ENCODE measurements at places on chromosomes 7 and 10.

GRCh38 chr10:43681220-43681619 is 32.5 kb upstream of the ZNF32 start:
- DNase-seq, result no peak

DNA sequence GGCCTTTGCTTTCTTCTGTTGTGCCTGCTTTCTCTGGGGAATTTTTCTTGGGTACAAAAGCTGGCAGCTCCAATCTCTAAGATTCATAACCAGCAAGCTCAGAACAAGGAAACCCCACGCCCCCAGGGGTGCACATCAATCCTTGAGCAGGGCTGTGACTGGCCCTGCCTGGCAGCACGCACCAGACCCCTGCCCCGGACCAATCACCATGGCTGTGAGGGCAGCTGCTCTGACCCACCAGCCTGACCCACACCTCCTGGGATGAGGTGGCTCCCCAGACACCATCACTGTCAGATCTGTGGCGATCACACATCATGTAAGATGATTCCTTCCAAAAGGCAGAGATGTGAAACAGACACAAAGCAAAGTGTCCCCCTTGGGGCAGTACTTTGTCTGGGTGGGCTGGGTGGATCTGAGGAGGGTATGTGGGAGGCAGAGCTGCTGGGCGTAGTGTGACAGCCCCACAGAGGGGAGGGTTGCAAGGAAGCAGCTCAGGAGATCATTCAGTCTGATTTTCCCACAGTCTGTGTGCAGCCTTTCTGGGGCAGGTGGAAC is 175.5 kb upstream of the SHH start:
- DNase-seq, result no peak

DNA sequence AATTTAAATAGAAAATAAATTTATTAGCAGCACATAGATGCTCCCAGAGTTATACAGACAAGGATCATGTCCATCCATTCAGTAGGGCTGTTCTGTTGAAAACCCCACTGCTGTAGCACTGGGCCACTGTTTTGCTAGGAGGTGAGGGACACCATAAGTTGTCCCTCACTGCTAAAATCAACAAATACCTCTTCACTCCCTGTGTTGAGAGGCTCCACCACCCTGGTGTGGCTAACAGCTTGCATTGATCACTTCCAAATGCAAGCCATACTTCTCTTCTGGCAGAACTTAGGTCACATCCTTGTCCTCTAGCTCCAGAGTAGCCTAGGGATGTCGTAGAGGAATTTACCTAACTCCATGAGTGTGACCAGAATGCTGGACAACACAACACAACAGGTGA is 55.4 kb downstream of the MDFIC start:
- no peak for DNase-seq

DNA sequence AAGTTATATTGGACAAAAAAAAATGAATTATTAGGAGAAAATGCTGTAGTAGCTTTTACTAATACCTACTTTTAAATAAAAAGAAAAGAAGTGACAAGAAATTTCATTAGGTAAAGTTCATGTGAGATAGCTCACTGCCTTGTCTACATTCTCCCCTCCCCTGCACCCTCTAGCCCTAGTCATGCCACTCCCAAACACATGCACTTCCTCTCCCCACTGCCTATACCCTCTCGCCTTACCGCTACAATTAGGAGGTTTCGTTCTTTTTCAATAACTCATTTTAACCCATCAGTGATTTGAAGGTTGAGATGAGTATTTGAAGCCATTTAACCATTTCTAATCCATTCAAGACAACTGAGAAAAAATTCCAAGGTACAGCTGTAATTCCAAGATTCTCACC is 75.3 kb downstream of the HIBADH start:
- DNase-seq, result no peak

DNA sequence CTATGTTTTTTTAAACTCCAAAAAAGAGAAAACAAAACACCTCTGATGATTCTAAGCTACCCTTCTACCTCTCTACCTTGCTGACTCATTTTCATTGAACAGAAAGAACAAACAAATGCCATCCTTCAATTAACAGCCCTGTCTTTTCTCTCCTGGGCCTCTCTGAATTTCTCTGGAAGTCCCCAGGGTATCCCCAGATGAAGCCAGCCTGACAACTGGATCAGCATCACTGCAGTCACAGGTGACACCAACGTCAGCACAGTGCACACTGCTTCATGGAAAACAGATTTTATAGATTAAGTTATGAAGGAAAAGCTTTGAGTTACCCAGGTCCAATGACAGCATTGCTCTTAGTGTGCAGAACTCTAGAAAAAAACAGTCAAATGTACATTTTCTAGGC is 5.7 kb downstream of the HUS1 start:
- DNase-seq, result no peak

GRCh38 chr7:47211519-47211973 is 370.4 kb downstream of the TNS3 start:
- no peak for DNase-seq

DNA sequence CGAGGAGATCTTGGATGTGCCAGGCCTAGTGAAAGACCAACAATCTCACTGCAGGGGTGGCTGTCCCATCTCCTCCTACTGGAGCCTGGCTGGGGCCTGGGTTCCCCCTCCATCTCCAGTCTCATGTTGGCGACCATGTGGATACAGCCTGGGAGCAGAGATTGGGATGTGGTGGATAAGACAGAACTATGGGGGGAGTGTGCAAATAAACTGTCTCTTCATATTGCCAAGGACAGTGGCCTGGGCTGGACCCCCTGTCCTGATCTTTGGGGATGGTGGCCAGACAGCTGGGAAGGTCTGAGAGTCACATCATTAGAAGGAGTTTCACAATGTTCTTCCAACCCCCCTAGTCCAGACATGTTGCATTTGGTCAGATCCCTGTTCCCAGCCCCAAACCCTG is 5.8 kb upstream of the MINDY4 start:
- DNase-seq, result no peak

- no peak for DNase-seq
These were observed 151.3 kb downstream of the HGF start for GRCh38 chr7:81618396-81619014.

- no peak for DNase-seq
These were observed 216.8 kb downstream of the SNX10 start for GRCh38 chr7:26508481-26508880.

DNA sequence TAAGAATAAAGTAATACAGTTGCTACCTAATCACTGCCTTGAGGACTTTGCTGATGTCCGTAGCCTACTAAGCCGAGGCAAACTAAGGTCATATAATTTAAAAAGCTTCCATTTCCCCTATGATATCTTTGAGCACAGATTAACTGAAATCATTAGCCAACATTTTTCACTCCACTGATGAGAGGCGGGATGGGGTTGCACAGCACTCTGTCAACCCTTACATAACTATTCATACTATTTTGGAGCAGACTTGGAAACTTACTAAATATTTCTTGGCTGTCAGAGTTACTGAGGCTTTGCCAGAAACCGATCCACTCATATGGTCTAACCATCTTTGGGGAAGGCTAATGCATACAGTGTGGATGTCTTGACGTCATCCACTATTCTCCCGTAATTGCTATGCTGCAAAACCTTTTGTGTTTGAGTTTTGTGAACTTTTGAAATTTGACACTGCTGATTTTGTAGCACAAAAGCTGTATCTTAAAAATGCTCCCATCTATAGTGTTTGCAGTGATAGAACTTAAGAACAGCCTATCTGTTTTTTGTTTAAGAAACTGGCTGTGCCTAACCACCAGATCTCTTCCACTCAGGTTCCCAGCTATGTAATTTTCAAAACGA is 248.7 kb downstream of the TSPAN12 start:
- DNase-seq, result no peak

DNA sequence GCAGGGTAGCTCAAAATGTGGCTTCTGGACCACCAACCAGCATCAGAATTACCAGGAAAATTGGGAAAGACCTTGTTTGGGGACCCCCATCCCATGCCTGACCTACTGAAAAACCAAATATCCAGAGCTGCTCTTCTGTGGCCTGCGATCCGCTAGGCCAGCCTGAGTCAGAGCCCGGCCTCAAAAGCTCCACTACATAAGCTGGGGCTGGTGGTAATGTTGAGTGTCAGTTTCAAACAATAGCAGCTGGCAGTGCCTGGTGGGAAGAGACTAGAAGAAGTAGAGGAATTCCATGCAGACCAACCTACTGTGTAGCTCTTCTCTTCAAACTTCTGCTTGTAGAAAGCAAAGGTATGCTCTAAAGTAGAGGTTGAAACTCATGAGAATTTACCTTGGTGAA is 52.0 kb downstream of the KLRG2 start:
- no peak for DNase-seq

- no peak for DNase-seq
These were observed 304.6 kb downstream of the KLF6 start for GRCh38 chr10:3480281-3480989.

DNA sequence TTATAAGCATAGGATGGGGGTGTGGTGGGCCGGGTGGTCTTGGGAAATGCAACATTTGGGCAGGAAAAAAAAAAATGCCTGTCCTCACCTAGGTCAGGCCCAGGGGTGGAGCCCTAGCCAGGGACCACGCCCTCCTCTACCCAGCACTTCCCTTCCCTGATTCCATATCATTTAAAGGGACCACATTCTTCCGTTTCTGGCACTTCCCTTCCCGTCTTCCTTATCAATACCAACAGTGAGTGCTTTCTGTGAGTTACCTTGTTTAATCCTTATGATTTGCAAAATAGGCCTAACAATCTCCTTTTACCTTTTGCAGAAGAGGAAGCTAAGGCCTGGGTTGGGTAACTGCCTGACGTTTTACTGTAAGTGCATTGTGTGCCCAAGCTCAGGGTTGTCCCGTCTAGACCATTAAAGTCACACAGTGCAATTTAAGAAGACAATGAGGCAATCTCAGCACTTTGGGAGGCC is 16.7 kb upstream of the C10orf95 start:
- no peak for DNase-seq

DNA sequence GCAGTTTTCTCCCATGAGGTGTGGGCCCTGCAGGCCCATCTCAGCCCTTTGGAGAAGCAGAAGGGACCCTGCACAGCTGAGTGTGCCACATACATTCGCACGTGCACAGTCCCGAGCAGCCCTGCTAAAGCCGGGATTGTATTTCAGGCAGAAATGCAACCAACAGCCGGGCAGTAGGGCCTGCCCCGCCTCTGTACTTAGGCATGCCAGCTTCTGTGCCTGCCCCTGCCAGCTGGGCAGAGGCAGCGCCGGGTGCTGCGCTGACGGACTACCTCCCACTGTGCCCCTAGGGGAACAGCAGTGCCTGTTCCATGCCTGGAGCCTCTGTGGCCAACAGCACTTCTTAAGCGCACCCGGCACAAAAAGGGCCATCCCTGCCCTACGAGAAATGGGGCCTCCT is 170.3 kb downstream of the NEURL1 start:
- DNase-seq, result no peak

- DNase-seq, result no peak
These were observed 194.4 kb downstream of the RELN start for GRCh38 chr7:103795107-103795506.

DNA sequence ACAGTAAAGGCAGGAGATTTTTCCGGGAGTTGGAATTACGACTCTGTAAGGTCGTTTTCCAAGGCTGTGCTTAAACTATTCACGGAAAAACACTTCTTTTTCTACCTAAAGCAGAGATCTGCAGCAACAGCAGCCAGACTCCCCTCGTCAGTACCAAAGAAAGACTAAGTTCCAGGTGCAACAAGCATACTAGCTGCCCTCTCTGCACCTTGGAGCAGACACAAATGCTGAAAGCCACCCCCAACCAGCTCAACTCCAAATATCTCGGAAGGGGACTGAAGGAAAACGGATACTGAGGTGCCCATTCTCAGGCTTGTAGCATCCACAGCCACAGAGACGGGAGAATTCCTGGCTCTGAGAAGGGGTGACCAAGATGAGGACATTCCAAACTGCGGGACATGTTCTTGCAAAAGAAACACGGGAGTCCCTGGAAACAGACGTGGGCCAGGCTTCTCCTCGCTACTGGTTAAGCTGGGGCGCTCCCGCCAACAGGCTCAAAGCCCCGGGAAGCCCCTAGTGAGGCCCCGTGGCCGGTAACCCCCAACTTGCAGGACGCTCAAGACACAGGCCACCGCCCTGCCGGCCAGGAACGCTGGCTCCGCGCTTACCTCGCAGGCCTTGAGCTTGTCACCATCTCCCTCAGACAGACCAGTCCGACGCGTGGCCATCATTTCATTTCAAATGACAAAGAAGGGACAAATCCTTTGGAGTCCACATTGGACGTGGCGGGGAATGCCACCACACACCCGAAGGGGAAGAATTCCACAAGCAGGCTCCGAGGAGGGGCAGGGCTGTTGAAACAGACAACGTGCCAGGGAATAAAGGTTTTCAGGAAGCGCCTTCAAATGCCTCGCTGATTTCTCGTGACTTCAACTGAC is 2.2 kb downstream of the ARHGAP21 start:
- DNase-seq, result no peak

DNA sequence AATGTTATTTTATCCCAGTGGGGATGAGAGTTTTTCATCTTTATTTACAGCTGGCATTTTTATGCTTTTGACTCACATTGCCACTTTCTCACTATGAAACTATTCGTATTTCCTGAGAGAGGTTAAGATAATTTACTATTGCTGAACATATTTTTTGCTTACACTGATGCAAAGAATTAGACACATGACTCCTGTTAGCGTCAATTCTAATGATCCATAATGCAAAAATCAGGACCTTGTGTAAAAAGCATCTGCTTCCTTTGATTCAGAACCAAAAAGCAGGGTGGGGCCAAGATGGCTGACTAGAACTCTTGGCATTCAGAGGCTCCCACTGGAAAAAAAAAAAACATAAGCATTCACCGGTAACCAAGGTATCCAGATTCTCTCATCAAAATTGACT is 464.8 kb downstream of the SEMA3D start:
- no peak for DNase-seq

DNA sequence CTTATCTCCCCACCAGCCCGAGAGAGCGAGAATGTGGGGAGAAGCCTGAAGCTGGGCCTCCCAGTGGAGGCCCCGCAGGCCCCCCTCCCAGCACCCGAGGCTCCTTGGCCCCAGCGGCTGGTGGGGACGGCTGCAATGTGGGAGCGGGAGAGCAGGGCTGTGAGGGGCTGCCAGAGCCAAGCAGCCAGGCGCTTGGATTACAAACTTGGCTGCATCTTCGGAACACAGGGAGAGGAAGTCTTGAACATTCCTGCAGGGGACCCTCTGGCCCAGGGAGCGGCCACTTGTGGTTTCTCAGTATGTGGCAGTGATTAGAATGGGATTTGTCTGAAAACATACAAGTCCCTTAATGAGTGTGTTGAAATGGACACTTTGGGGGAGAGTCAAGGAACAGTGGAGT is 23.2 kb downstream of the ELN start:
- no peak for DNase-seq

GRCh38 chr7:15938115-15938514 is 251.6 kb upstream of the MEOX2 start:
- no peak for DNase-seq

DNA sequence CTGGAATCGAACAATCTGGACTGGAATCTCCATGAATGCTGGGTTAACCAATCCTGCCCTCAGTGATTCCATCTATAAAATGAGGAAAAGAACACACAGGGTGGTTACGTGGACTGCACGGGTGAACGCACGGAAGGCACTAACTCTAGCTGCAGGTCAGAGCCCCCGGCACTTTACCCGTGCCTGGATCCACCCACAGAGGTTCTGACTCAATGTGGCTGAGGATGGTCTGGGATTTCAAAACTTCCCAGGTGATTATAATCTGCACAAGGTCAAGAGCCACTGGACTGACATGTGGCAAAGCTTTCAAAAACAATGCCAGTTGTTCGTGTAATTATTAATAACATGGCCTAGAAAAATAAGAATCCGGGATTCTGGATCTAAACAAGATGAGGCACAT is 29.2 kb downstream of the KIAA1549 start:
- no peak for DNase-seq

GRCh38 chr10:107424628-107425027 is 260.1 kb upstream of the SORCS1 start:
- DNase-seq, result no peak

GRCh38 chr10:128091636-128092210 is 34.5 kb downstream of the MKI67 start:
- DNase-seq, result no peak

GRCh38 chr10:35552650-35553342 is 52.3 kb upstream of the GJD4 start:
- DNase-seq, result no peak

All from stimulated activated CD4-positive, alpha-beta T cell treated with anti-CD3 and anti-CD28 coated beads, TNF-alpha, amount 100 ng/mL, for 48 hours (primary cell).